Smooth muscle cell of the umbilical artery (primary cell): ENCODE measurements at places on chromosomes 1 and 21. TPM values are rescaled to one million over a fixed set of nuclear protein-coding genes. Genes with fewer than 3 reads are reported as not detected.

Gene CITED4
- 0.89 and 2.7 TPM in 2 replicates for total RNA-seq

Gene IGSF3
- 0.89 and 2.4 TPM in 2 replicates for total RNA-seq

Gene RHBDL2
- 0.30 and 3.8 TPM in 2 replicates for total RNA-seq

Gene AGBL4
- total RNA-seq = not detected in 2 replicates

Gene CYP4Z1
- total RNA-seq = not detected in 2 replicates

Gene TTC13
- total RNA-seq = 20.8 and 30.6 TPM in 2 replicates

Gene CDC14A
- total RNA-seq = 4.2 and 6.5 TPM in 2 replicates

Gene TTC22
- not detected in 2 replicates for total RNA-seq

Gene KRTAP13-2
- total RNA-seq = not detected in 2 replicates

Gene PYGO2
- 5.9 and 9.4 TPM in 2 replicates for total RNA-seq

Gene PGBD5
- under 0.01 TPM in 1 of 2 replicates, not detected in the other for total RNA-seq

Gene RIMS3
- under 0.01 and 0.09 TPM in 2 replicates for total RNA-seq

Gene PTGS2
- 162 and 334 TPM in 2 replicates for total RNA-seq

Gene HHIPL2
- total RNA-seq = 0.09 TPM in 1 of 2 replicates, not detected in the other

Gene S100A1
- under 0.01 TPM in 1 of 2 replicates, not detected in the other for total RNA-seq

Gene GPA33
- total RNA-seq = not detected in 2 replicates

Gene CAPN2
- total RNA-seq = 323 and 660 TPM in 2 replicates

Gene TMEM81
- 1.4 and 1.8 TPM in 2 replicates for total RNA-seq

Gene PTPN22
- total RNA-seq = 1.5 and 4.8 TPM in 2 replicates

Gene PCBP3
- total RNA-seq = 0.05 and 0.30 TPM in 2 replicates

Gene SLFNL1
- 0.65 and 0.89 TPM in 2 replicates for total RNA-seq

Gene NAXE
- 51.7 and 57.9 TPM in 2 replicates for total RNA-seq

Gene VHLL
- 0.28 TPM in 1 of 2 replicates, not detected in the other for total RNA-seq

Gene LCE6A
- total RNA-seq = not detected in 2 replicates

Gene ADAMTS4
- total RNA-seq = 14.3 and 20.3 TPM in 2 replicates

Gene REN
- total RNA-seq = not detected in 2 replicates

Gene NR5A2
- under 0.01 TPM in 1 of 2 replicates, not detected in the other for total RNA-seq

Gene HEYL
- total RNA-seq = under 0.01 TPM in 1 of 2 replicates, not detected in the other

Gene MTMR11
- total RNA-seq = 3.9 and 4.8 TPM in 2 replicates

Gene BARHL2
- total RNA-seq = not detected in 2 replicates

Gene SLC22A15
- total RNA-seq = 4.5 and 7.7 TPM in 2 replicates
